ENCODE measurements at places on chromosomes 3 and 15.
A peak's percentile ranks its signal among the peaks of the same experiment; 100 is the strongest.

- DNase-seq, result no peak
Measured at GRCh38 chr3:127238602-127239001, 45.7 kb downstream of the PRR23E start.

GRCh38 chr3:126135071-126135405 is 45.3 kb downstream of the ALDH1L1 start:
- DNase-seq, result no peak

DNA sequence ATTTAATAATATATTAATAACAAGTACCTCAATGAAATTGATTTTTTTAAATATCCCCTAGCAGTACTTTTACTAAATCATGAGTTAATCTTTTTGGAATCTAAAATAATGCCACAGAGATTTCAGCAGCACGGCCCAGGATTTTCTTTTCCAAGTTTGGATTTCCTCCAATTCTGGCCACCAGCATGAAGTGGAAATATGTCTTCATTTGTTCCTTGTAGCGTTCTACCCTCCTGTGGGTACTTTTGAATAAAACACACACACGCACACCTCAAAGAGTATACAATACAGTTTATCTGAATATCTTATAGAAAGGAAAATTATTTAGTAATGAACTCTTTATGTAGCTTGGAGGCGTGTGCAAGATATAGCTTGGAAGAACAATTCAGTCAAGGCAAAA is 125.1 kb upstream of the STT3B start:
- DNase-seq, result no peak

- DNase-seq, result no peak
Measured at GRCh38 chr3:116836286-116836685, 126.7 kb downstream of the TUSC7 start.

GRCh38 chr3:140249188-140249587 is 314.2 kb downstream of the CLSTN2 start:
- no peak for DNase-seq

DNA sequence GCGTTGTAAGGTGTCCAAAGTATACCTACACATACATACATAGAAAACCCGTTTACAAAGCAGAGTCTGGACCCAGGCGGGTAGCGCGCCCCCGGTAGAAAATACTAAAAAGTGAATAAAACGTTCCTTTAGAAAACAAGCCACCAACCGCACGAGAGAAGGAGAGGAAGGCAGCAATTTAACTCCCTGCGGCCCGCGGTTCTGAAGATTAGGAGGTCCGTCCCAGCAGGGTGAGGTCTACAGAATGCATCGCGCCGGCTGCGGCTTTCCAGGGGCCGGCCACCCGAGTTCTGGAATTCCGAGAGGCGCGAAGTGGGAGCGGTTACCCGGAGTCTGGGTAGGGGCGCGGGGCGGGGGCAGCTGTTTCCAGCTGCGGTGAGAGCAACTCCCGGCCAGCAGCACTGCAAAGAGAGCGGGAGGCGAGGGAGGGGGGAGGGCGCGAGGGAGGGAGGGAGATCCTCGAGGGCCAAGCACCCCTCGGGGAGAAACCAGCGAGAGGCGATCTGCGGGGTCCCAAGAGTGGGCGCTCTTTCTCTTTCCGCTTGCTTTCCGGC is 318.6 kb downstream of the FGF12 start:
- DNase-seq, result no peak

- no peak for DNase-seq
Measured at GRCh38 chr3:130725746-130726145, 20.9 kb downstream of the PIK3R4 start.

- DNase-seq, result no peak
Measured at GRCh38 chr3:101944308-101944707, 95.0 kb downstream of the NFKBIZ start.

DNA sequence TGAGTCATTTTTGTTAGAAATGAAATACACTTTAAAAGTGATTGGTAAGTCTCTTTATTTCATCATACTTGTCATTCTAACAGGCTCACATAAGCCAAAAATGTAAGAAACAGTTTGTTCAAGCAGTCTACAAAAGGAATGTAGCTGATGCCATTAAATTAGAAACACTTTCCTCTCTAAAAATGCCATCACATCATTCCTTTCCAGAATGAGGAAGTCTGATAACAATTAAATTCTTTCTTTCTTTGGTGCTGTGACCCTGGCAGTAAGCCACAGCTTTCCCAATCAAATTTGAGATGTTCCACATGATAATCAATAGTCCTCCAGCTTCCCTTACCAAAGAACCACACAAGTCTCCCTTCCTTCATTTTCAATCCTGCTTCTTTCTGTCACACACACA is 9.4 kb upstream of the P2RY1 start:
- no peak for DNase-seq

DNA sequence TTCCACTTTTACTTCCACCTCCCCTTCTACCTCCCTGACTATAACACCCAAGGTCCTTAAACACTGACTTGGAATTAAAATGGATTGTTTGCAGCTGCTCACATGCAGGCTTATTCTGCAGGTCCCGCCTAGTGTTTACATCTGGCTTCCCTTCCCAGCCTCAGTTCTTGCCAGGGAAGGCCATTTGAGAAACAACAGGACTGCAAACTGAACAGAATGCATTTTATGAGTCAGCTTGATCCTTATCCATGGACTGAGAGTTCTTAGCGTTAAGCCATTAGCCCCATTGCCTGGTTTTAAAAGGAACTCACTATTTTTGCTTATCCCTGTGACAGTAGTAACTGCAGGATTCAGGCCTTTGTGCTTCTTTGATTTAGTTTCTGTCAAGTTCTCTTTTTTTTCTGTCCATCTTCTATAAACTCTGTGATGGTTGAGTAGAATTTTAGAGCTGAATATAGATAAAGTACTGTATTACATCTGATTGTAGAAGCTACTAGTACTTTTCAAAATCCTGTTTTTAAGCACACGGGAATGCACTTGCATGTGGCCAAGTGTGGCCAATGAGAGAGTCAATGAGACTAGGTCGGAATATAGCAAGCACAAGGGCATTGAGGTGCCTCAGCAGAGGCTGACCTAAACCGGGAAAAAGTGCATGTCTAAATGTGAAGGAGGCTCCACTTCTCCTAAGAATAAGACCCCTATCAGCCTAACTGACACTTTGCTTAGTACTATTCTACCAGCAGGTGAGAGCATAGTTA is 106.4 kb downstream of the TUSC7 start:
- no peak for DNase-seq

DNA sequence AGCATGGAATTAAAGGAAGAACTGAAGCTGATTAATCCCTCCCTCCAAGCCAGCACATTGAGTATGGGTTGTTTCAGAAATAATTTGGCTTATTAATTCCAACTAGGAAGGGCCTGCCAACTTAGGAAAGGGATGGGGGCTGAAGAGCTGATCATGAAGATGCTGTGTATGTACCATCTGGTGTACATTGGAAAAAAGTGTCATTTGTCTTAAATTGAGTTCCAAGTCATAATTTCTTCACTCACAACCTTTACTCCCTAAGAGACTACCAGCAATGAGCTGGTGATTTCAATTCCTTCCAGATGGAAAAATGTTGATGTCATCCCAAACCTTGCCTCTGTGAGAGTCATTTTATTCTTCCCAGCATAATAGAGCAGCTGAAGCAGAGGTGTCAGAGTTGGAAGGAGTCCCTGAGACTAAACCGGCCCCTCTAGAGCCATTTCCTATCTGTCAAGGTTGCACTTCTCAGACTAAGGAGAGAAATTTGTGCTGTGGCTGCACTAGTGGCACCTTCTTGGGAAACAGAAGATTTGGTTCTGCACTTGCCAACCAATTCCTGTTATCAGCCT is 79.4 kb downstream of the GTPBP8 start:
- no peak for DNase-seq

DNA sequence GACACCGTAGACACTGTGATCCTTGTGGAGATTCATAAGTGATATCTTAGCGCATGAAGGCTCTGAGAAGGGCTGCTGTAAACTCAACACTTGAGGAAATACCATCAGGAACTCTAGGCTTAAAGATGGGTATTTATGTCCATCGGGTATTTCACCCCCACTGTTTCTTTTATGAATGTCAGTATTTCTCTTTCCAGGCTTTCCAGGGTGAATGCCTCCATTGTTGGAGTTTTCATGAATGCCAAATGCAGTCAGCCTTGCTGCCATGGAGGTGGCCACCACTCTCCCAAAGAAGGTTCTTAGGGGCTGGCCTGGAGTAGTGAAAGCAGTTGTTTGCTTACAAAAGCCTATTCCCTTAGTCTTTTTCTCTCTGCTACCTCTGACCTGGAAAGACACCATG is 259.2 kb downstream of the SLCO3A1 start:
- no peak for DNase-seq

DNA sequence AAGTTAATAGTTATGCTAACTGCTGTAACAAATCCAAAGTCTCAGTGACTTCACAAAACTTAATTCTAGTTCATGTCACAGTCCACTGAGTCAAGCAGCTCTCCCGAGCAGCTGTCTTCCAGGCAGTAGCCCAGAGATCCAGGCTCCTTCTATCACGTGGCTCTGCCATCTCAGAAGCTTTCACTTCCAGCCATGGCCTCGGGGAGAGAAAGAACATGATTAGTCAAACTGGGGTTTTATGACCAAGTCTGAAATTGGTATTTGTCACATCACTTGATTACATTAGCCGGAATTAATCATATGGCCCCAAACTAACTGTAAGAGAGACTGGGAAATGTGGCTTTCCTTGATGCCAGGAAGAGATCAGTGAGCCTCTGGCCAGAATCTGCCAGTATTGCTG is 70.2 kb upstream of the DGKG start:
- DNase-seq, result no peak

GRCh38 chr3:129610276-129610675 is 3.8 kb upstream of the PLXND1 start:
- DNase-seq, result no peak

GRCh38 chr15:87099916-87100315 is 1020.2 kb downstream of the AGBL1 start:
- no peak for DNase-seq

DNA sequence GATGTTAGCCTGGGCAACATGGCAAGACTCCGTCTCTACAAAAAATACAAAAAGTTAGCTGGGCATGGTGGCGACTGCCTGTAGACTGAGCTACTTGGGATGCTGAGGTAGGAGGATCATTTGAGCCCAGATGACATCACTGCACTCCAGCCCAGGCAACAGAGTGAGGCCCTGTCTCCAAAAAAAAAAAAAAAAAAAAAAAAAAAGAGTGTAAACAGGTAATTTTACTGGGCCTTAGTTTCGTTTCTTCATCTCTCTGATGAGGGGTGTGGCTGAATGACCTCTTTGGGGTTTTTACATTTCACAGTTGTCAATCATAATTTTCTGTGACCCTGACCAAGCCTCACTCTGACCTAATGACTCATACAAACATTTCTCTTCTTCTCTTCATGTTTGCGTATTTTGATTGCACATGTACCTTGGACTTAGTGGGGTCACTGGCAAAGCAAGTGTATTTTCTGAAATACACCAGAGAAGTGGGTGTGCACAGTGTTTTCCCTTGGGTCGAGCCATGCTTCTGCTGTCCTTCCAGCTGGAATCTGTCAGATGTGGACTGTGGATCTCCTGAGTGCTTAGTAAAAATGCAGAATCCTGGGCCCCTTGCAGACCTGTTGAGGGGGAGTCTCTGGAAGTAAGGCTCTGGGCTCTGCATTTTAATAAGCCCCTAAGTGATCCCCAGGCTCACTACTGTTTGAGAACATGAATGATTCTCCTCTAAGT is 140.5 kb downstream of the FNDC3B start:
- DNase-seq, result no peak

- no peak for DNase-seq
Measured at GRCh38 chr15:61545763-61546162, 316.7 kb upstream of the RORA start.

DNA sequence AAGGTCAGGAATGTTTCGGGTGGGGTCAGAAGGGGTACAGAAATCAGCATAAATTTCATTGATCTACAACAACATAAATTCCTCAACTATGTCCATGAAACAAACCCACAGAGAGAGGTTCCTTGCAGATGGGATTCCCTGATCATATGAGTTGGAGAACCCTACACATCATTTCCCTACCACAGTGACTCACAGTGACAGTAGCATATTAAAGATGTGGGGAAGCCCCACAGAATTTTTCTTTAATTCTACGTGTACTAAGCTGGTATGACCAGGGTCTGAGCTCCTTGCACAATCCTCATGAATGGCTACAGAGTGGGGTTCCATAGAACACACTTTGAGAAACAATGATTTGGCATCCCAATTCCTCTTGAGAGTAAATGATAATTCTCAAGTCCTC is 116.9 kb upstream of the RAD18 start:
- DNase-seq, result no peak

DNA sequence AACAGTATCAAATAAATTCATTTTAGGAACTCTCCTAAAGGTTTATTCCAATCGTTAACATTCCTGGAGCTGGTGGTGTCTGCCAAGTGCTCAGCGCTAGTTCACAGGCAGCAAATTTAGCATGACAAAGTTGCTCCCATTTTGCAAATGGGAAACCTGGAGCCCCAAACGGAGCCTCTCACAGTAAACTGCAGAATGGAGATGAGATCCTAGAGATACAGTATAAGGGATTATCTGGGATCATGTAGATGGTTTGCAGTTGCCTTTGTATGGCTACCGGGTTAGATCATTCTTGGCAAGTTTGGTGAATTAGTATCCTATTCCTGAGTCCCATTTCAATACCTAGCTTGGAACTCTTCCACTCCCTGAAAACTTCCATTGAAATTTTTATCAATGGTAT is 173.7 kb downstream of the CDIN1 start:
- DNase-seq, result no peak

DNA sequence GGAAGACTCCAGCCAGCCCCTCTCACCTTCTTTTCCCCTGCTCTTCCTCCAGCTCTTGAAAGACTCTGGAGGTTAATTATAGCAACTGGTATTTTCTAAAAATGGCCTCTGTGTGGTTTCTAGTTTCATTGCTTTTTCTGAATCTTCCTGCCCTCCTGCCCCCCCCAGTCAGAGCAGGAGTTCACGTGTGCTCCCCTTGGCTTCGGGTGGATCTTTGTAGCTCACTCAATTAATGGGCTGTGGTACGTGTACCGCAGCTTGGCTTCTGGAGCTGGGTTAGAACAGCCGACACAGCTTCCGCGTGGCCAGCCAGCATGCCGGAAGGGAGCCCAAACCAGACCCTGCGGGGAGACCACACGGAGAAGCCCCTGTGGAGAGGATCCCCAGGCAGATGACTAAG is 31.5 kb downstream of the TM2D3 start:
- DNase-seq, result no peak

GRCh38 chr3:178593786-178594185 is 57.5 kb downstream of the KCNMB2 start:
- no peak for DNase-seq

DNA sequence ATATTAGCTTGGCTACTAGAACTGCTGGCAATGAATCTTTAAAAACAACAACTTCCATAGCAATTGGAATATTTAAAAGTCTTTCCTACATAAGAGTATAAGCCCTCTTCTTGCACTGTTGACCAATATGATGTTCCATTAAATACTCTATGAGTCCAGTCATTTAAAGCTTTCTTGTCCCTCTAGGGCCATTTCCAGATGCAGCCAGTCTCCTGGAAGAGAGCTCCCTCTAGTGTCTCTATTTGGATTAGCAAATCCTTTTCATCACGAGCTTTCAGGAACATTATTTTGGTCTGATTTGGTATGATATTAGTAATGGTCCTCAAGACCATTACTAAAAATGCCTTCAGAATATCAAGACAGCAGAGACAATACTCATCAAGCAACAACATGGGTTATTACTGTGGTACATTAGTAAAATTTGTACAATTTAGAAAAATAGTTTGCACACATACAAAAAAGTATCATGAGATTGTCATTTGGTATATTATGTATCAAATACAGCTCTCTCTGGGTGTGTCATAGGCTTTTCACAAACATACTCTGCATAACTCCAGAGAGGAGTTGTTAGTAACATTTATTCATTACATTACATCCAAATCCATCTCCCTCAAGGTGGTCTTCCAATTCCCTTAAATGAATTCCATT is 101.3 kb downstream of the DPH6 start:
- DNase-seq, result peak; percentile 67
